ENCODE measurements at places on chromosomes 4 and X.

DNA sequence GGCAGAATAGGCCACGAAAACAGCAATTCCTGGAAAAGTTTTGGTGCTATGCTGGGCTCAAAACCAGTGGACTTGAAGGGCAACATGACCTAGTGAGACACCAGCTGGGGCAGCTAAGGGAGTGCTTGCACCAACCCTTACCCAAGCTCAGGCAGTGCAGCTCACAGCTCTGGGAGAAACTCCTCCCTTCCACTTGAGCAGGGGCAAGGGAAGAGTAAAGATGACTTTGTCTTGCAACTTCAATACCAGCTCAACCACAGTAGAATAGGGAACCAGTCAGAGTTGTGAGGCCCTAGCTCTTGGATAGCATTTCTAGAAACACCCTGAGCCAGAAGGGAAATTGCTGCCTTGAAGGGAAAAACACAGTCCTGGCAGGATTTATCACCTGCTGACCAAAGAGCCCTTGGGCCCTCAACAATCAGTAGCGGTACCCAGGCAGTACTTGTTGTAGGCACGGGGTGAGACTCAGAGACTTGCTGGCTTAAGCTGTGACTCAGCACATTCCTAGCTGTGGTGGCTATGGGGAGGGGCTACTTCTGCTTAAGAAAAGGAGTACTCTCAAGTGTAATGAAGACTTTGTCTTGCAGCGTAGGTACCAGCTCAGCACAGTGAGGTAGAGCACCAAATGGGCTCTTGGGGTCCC lies 19.7 kb upstream of the ABCG2 start:
- DNase-seq: no peak

DNA sequence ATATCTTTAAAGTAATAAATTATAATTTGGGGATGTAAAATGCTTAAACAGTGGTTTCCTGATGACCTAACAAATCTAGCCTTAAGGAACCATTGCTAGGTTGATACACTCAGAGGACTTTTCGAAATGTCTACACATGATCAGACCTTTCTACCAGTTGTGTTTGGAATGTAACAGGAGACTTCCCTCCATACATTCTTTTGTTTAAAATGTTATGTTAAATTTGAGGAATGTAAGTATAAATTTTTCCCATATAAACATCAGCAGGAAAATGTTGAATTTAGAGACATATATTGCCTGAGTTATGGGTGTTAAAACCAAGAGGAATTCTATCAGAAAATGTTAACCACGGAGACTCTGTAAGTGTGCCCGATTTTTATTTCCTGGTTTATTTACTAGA lies 190.6 kb upstream of the SPRY1 start:
- no peak for DNase-seq

DNA sequence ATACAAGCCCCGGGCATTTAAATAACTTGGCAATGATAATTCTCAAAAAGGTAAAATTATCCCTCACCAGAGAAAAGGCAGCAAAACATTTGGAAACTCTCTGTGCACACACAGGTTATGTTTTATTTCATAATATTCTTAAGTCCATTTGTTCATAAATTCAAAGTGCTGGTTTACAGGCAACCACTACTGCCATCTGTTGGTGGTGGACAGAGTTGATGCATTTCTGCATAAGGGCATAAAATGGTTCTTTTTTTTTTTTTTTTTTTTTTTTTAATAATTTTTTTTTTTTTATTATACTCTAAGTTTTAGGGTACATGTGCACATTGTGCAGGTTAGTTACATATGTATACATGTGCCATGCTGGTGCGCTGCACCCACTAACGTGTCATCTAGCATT lies 31.5 kb upstream of the IL21 start:
- DNase-seq: peak; percentile 18

GRCh38 chrX:15619053-15619755 lies 18.4 kb upstream of the ACE2 start:
- no peak for DNase-seq

DNA sequence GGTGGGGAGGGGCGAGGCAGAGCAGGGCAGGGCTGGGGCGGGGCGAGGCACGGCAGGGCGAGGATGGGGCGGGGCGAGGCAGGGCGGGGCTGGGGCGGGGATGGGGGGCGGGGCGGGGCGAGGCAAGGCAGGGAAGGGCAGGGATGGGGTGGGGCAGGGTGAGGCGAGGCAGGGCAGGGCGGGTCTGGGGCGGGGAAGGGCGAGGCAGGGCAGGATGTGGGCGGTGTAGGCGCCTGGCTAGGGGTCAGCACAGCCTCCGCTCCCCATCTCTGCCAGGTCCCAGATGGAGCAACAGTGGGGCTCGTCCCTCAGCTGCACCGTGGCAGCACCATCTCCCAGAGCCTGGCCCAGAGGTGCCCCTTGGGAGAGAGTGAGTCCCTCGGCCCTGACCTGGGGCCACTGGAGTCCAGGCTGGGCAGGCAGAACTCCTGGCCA lies 4.2 kb upstream of the SRPK3 start:
- DNase-seq: no peak

GRCh38 chr4:163600727-163601126 lies 106.2 kb downstream of the TMA16 start:
- DNase-seq: no peak

- no peak for DNase-seq
These were observed 41.0 kb upstream of the UCP1 start for GRCh38 chr4:140609548-140610425.

DNA sequence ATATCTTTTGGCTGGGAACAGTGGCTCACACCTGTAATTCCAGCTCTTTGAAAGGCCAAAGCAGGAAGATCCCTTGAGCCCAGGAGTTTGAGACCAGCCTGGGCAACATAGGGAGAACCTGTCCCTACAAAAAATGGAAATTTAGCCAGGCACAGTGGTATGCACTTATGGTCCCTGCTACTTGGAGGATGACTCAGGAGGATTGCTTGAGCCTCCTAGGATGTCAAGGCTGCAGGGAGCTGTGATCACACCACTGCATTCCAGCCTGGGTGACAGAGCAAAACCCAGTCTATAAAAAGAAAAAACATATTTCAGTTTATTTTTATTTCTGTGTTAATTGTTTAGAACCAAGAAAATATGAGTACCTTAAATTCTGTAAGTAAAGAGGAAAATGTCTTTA lies 123.7 kb downstream of the CBR4 start:
- DNase-seq: no peak

GRCh38 chr4:6896035-6896434 lies 13.6 kb upstream of the TBC1D14 start:
- DNase-seq: no peak

DNA sequence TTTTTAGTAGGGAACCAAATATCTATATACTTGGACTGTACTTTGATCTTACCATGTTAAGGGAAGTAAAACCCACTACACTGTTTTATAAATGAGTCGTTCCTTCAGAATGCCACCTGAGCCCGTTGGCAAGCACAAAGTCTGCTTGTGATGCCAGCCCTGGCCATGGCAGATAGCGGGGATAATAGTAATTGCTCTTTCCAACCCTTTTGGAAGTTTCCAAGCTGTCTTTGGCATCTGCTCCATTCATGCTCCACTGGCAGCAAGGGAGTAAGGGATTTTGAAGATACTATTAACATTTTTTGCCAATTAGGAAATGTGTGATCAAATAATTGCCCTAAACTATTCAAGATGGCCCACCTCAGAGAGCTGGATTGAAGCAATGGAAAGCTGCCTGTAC lies 689.2 kb upstream of the SLIT2 start:
- no peak for DNase-seq

- DNase-seq: peak; percentile 25
These were observed 677 bp upstream of the NONO start for GRCh38 chrX:71282514-71283402.

- DNase-seq: no peak
These were observed 394.6 kb downstream of the PCDH7 start for GRCh38 chr4:31114816-31115215.

DNA sequence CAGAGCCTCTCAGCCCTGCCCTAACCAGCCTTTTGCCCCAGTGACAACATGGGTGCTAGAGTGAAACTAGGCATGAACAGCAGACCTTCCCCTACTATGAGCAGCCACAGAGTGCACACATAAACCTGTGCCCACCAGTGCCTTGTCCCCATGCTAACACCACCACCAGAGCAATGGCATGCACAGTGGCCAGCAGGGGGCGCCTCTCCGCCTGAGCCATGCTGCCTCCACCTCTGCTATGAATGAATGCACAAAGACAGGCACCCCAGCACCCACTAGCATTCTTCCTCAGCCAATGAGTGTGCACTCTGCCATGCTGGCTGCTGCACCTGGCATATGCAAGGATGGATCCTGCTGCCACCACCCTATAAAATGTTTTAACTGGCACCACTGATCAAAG lies 286.9 kb upstream of the FGF16 start:
- DNase-seq: peak; percentile 17

DNA sequence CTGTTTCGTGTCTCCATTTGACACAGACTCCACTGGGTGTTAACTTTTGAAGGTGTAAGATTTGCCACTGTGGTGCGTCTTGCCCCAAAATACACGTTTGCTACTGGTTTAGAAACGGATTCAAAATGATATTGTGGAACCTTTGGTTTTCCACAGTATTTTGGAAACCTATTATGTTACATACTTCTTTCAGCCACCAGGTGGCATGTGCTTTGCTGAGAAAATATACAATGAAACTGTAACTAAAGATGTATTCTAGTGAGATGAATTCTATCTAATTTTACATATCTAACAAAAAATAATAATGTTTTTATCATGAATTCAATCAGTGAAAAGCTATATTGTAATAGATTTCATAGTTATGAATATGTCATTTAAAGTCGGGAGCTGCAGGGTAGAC lies 28.4 kb upstream of the SLITRK4 start:
- DNase-seq: no peak

GRCh38 chr4:56405016-56405415 lies 17.7 kb upstream of the AASDH start:
- no peak for DNase-seq

- no peak for DNase-seq
These were observed 38.6 kb downstream of the PRPS1 start for GRCh38 chrX:107666931-107667330.

DNA sequence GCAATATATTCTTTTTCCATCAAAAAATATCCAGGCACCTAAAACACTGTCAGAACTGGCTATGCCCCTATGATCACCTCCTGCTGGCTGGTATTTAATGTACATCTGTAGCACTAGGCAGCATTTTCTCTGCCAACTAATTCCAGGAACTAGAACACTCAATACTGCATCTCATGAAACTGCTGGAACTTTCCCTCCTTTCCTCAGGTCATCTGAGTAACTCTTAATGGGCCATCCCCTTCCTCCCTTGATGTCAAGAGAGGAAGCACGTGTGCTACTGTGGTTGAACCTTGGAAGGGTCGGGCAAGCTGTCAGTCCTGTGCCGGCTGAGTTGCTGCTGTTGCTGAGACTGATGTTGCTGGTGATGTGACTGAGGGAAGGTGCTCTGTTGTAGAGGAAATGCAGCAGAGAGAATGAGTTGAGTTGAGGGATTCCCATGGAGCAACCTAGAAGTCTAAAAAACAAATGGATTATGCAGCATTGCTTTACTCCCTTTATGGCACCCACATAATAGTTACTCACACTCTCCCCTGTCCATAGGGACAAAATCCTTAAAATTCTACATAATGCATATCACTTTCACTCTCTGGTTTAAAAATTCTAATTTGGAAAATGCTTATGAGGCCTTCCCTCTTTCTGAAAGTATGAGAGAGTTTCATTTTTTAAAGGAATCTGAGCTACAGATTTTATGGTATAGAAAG lies 39.5 kb downstream of the TMEM165 start:
- DNase-seq: no peak
